ENCODE measurements at places on chromosomes 6 and 20. TPM values are rescaled to one million over a fixed set of nuclear protein-coding genes. Genes with fewer than 3 reads are reported as not detected.

KLHDC3 gene
- total RNA-seq = 118 TPM

CD83 gene
- total RNA-seq = 32.5 TPM

GMPR gene
- 10.8 TPM for total RNA-seq

OR2J1 gene
- not detected for total RNA-seq

TUBB2A gene
- total RNA-seq = 1,417 TPM

OXT gene
- total RNA-seq = 46.4 TPM

RHAG gene
- total RNA-seq = 0.92 TPM

ANKEF1 gene
- 5.5 TPM for total RNA-seq

CTAGE9 gene
- not detected for total RNA-seq

TRIM31 gene
- not detected for total RNA-seq

TNXB gene
- total RNA-seq = 6.0 TPM

EYA2 gene
- total RNA-seq = 3.5 TPM

FARS2 gene
- 31.1 TPM for total RNA-seq

ENPP1 gene
- 3.0 TPM for total RNA-seq

ROS1 gene
- total RNA-seq = not detected

GSTA1 gene
- not detected for total RNA-seq

LRRC73 gene
- total RNA-seq = 5.3 TPM

IL20RA gene
- 1.4 TPM for total RNA-seq

VWA7 gene
- total RNA-seq = 0.69 TPM

CDC5L gene
- total RNA-seq = 37.4 TPM

C6orf52 gene
- total RNA-seq = 0.92 TPM

SAMD5 gene
- total RNA-seq = 26.3 TPM

NKAIN2 gene
- 33.0 TPM for total RNA-seq

OR10C1 gene
- not detected for total RNA-seq

IDH3B gene
- total RNA-seq = 69.7 TPM

PRKN gene
- 10.8 TPM for total RNA-seq

Data from diencephalon (tissue), 1 donor.